ENCODE measurements at places on chromosomes 3 and 15. TPM values are rescaled to one million over a fixed set of nuclear protein-coding genes. Genes with fewer than 3 reads are reported as not detected.
A peak's percentile ranks its signal among the peaks of the same experiment; 100 is the strongest.

GRCh38 chr3:141122455-141123030, 71.4 kb downstream of the SPSB4 start:
- DNase-seq, result no peak

DNA sequence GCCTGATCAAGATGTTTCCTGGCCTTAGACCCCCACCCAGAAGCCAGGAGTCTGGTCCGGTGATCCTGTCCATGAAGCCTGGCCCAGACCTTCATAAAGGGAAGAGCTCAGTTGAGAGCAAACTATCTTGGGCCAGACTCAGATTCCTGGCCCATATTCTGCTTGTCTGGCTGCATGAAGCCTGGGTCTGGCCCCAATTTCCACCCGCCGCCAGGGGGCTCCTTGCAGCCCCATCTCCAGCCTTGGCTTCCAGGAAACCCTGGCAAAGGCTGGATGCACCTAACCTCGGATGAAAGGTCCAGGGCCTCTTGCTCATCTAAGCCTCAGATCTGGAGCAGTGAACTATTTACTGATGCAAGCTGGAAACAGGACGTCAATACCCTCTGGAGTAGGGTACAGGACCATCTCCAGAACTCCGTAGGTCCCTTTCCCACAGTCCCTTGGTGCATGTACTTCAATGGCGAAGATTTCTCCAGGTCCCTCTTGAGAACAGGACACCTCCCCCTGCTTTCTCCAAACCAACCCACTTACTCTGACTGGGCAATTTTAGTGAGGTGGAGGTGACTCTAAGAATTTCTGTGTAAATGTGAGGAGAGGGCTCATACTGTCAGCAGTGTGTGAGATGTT, 5.6 kb downstream of the FOXL2 start:
- DNase-seq, result no peak

GRCh38 chr15:23647421-23648370, at the start of gene MAGEL2:
Gene MAGEL2, minus strand, starts transcription at chr15:23647867. Its CDS starts 125 bp downstream, at chr15:23647742.
- DNase-seq, result no peak

- DNase-seq, result no peak
Observed at GRCh38 chr3:40871394-40871793, 327.9 kb upstream of the CTNNB1 start.

DNA sequence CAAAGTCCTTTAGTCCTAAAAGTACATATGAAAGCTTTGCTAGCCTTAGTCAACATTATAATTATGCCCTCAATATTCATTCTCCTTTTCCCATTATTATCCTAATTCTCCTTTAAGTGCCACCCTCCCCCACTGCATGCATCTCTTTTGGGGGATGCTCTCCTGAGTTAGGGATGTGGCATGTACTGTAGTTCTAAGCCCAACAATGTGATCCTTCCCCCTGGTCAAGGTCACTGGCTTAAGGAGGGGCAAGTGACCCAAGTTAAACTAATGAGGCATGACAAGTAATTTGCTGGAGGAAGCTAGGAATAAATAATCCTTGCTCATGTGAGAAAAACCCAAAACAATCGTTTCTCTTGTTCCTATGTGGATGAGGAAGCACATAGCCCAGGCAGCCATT, 343.9 kb upstream of the SUCLG2 start:
- DNase-seq, result no peak

DNA sequence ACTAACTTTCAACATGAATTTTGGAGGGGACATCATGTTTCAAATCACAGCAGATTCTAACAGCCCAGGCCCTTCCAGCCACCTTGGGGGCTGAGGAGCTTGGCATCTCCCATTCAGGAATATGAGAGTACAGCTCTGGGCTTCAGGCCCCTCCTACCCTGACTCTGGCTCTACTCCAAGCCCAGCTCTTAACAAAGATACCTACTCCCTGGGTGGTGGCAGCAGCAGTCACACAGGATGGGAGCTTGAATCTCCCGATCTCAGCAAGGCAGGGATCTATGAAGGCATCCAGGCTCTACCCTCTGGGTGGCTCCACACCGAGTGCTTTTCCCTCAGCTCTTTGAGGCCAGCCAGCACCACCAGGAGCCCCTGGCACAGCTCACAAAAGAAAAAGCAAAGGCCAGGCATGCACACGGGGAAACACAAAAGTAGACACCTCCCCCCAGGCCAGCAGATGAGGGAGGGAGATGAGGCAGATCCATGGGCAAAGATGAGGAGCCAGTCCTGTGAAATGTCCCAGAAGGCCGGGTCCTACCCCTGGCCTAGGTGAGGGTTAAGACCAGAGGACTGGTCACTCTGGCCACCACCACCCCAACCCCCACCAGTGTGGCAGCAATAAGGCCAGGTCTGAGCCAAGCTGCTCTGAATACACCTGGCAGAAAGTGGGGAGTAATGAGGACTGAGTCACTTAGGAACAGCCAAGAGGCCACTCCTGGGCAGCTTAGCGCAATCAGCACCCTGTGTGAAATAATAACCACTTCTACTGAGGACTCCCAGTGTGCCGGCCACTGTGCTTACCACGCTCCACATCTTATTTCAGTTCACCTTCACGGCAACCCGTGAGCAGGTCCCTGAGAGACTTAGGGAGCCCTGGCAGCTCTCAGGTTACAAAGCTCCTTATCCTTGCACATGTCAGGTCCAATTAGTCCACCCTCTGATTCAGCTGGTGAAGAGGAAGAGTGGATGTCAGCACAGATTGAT, 24.3 kb downstream of the PLA2G4F start:
- no peak for DNase-seq

DNA sequence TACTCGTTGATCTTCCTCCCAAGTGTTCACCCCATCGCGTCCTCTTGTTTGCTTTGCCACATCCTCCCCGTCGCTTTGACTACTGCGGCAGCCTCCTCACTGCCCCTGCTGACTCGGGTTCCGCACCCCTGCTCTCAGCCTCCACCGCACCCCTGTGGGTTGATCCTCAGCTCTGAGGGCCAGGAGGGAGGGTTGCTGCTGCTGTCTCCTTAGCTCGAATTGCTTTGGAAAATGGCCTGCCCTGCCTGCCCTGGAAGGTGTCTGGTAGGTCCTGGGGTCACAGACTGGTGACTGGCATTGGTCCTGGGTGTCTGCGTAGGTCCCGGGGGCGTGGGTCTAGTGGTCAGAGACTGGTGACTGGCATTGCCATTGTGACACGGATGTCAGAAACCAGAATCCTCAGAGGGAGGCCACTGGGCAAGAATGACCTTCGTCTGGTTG, 9.4 kb downstream of the MUC4 start:
- DNase-seq, result peak; percentile 76

DNA sequence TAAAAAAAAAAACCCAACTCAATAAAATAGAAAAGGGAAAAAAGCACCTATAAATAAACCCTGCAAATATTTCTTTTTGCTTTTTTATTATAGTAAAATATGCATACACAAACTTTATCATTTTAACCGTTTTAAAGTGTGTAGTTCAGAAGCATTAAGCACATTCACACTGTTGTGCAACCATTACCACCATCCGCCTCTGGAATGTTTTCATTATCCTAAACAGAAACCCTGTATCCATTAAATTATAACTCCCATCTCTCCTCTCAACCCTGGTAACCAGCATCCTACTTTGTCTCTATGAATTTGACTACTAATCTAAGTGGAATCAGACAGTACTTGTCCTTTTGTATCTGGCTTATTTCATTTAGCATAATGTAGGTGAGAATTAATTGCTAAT, 15.0 kb downstream of the CDCP1 start:
- DNase-seq, result no peak

DNA sequence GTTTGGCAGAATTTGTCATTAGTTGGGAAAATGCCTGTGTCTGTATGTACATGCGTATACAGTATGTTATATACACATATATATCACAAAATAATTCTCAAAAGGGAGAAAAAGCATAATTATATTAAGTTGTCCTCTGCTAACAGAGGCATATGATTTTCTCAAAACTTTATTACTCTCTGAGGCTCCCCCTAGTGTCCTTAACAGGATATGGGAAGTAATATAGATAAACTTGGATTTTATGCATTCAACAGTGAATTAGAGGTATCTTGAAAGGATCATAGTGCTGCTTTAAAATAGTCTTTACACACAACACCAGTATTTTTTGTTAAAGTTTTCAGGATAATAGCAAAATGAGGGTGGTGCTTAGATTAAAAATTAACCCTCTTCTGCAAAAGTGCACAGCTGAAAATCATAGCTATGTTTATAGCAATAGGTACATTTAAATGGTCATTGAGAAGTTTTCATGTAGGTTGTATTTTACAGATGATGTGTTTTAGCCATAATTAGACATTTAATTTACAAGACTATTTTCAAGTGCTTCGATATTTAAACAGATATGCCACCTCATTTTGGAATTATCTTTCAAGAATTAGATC, 454.0 kb upstream of the ROBO2 start:
- no peak for DNase-seq

GRCh38 chr3:172716476-172716875, 5.6 kb upstream of the NCEH1 start:
- DNase-seq, result no peak

DNA sequence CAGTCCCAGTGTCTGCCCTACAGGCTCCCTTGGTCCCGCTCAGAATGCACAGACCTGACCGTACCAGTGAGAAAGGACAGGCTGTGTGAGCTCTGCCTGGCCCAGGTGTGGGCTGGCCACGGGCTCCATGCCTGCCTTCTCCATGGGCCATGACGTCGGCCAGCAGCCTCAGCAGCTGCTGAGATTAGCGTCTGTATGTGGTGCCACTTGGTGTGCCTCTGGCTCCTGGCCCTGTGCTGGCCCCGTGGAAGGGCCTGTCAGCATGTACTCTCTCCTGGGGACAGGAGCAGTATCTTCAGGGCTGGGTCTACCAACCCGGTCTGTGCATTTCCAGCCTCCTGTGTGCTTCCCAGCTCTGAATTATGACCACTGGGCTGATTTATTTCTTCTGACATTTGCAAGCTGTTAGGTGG, 25.7 kb downstream of the KLF13 start:
- DNase-seq, result no peak

- peak; percentile 41 for DNase-seq
Observed at GRCh38 chr3:194472290-194472920, 14.4 kb downstream of the ATP13A3 start.

DNA sequence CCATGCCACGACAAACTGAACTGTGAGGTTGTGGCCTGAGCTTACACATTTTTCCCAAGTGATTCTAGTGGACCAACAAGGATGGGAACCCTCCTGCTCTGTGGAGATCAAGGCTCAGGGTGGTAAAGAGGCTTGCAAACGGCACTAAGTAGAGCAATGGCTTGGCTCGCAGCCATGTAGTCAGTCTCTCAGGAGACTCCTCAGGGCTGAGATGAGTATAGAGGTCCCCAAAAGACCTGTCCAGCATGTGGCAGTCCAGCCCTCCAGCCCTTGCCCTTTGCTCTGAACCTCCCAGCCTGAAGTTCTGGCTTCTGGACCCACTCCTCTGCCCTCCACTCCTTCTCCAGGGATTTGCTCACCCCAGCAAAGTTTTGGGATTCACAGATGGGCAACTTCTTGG, 8.3 kb upstream of the CAMP start:
- no peak for DNase-seq

GRCh38 chr3:112582244-112582874, 20.5 kb downstream of the SLC35A5 start:
- peak; percentile 63 for DNase-seq

DNA sequence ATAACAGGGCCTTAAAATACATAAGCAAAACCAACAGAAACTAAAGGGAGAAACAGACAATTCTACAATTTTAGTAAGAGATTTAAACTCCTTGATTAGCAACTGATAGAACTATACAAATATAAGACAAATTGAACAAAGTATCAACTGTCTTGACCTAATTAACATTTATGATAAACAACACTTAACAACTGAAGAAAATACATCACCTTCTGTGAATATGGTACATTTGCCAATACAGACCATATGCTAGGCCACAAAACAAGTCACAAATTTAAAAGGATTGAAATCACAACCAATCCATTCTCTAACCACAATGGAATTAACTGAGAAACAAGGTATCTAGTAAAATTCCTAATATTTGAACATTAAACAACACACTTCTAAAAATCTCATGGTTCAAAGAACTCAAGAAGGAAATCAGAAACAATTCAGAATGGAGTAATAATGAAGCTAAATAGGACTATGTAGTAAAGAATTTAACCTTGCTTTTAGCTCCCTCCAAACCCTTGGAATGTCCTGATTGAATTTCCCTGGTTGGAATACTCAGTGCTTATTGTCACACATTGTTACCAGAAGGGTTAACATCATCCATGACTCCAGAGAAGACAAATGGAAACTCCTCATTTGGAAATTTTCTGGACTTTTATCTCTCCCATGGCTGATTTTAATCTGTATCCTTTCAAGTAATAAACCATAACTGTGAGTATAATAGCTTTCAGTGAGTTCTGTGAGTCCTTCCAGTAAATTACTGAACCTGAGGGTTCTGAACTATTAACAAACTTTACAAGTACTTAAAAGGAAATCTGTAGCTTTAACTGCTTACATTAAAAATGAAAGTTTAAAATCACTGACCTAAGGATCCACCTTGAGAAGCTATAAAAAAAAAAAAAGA, 88.8 kb downstream of the DLG1 start:
- no peak for DNase-seq

GRCh38 chr15:27428151-27428550, 457.2 kb downstream of the GABRG3 start:
- no peak for DNase-seq

DNA sequence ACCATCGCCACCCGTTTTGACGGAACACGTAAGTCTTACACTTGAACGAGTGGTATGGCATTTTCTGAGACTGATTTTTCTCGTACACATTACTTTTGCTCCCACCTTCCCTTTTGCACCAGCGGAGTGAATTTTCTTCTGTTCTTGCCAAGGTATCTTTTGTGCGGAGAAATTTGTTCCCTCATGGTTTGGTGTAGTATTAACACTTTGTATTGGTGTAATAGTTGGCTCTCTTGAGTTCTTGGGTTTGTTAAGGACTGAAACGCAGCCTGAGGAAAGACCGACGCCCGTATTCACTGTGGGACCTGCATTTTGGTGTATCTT, 420 bp downstream of the KCNH8 start:
- no peak for DNase-seq

DNA sequence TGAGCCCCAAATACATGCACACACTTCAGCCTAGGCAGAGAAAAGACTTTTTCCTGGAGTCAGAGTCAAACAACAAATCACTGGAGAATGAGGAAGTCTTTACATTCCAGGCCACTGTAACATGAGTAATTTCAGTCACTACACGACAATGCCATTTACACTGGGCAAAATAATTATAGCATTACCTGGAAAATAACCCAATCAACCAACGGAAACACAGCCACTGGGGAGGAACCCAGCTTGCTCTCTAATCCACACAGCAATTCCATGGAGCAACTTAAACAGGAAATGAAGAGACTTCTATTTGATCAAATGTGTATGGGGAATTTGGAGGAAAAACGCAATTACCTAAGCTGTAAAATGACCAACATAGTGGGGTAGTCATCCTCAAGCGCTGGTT, 15.2 kb downstream of the FSTL1 start:
- no peak for DNase-seq

The ZIC1 gene
- not detected for total RNA-seq

The GOLGA6L10 gene
- total RNA-seq, result 0.84 TPM

The DYNLT2B gene
- total RNA-seq, result 21.1 TPM

The TNFSF10 gene
- total RNA-seq, result 108 TPM

The ITIH1 gene
- total RNA-seq, result not detected

The FSIP1 gene
- 1.0 TPM for total RNA-seq

The CATSPER2 gene
- 9.1 TPM for total RNA-seq

The PCSK6 gene
- total RNA-seq, result 0.76 TPM
